ENCODE measurements at places on chromosomes 3 and 15.

DNA sequence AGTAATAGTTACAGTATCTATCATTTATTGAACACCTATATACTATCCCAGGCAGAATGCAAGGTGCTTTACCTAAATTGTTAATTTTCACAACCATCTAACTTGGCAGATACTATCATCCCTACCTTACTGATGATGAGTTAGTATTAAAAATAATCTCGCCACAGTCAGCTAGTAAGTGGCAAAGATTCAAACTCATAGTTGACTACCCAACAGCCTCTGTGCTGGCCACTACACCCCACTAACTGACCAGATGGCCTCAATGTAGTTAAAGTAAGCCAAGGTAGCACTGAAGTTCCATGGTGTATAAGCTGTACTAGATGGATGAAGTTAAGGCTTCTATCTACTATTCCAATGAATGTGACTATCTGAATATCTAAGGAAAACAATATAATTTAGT lies 44.8 kb downstream of the PEAK1 start:
- no peak for DNase-seq

DNA sequence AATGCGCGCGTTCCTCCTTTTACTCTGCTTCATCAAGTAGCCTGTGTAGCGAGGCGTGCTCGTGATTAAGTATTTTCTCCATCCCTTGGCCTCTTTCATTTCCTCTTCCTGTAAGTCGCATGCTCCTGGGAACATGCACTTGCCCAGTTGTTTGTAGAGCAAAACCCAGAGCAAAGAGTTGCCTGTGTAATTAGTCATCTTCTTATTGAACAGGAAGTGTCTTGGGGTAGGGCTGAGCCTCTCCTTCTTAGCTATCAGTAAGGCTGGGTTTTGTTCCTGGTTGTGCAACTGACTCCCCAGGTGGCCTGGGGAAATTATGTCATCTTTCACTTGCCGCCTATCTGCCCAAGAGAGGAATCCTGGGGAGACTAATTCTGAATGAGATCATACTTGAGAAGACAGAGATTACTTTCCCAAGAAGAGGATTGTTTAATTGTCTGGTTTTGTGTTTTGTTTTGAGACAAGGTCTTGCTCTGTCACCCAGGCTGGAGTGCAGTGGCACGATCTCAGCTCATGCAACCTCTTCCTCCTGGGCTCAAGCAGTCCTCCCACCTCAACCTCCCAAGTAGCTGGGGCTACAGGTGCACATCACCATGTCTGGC lies 14.9 kb downstream of the LIPH start:
- peak; percentile 16 for DNase-seq

GRCh38 chr15:79180318-79180717 lies 89.7 kb upstream of the RASGRF1 start:
- no peak for DNase-seq

DNA sequence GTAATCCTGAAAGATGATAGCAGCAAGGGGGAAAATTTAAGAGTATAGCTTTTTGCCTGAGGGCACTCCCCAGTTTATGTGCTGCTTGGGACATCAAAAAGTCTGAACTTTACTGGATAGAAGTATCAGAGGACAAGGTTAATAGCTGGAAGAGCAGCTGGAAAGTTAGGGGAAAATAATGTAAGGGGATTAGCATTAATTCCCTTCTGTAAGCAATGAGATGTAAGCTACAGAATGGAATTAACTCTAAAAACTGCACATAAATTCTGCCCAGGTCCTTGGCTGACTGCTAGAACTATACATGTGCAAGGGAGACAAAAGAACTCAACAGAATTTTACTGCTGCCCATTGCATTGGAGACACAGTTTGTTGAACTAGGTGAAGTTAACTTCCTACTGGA lies 55.6 kb downstream of the ATP11B start:
- DNase-seq, result no peak

DNA sequence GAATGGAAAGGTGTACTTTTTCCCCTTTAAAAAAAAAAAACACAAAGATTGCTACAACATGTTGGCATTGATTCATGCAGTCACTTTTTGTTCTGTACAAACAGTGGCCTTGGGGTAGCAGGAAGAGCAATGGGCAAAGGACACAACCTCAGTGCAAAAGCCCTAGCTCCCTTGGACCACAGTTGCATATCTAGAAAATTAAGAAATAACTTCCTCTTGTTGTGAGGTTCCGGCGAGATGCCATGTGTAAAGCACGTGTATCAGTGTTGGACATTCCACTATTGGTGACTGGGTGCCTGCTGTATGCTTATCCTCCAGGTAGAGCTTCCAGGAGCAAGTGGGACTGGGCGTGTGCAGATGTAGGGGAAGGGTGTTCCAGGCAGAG lies 164.5 kb downstream of the THSD4 start:
- no peak for DNase-seq

DNA sequence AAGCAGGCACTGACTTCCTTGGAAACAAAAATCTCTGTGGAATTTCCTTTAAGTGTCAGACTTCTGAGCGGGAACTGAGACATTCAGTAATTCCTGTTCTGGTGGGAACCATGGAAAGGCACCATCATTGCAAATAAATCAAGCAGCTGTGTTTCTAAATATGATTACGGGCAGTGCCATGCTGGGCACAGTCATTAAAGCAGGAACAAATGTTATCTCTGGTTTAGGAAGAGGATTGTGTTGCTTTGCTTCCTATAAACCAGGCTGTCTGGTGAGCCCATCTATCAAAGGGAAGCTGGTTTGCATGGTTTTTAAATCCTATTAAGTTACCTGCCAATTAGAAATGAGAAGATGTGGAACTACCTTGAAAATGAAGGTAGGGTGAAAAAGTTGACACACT lies 86.7 kb downstream of the EBLN2 start:
- DNase-seq, result no peak

DNA sequence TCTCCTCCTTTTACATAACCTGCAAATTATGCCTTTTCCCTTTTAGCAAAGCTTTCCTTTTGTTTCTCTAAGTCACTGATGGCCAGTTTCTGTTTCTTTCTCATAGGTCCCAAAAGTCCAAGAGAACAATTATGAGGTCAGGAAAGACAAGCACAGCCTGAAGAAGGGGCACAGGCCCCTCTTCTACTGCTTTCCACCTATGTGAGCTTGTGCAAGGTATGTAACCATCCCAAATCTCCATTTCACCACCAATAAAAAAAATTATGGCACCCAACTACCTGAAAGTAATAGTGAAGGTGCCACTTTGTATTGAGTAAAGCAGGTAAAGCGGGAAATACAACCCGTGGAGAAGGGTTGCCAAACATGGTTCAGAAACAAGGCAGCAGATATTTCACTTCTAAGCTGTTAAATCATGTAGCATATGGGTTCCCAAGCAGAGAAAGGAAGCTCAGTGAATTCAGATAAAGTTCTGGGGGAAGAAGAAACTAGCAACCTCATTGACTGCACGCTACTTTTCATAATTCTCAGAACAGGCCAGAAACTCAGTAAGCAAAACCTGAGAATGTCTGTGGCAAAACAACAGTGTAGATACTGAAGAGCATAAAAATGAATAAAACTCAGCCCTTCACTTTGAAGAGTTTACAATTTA lies 4.2 kb downstream of the PLOD2 start:
- no peak for DNase-seq

- no peak for DNase-seq
These were observed 178.9 kb downstream of the POLR2M start for GRCh38 chr15:57885435-57885834.

GRCh38 chr3:52277972-52278509 lies 408 bp downstream of the WDR82 start:
- DNase-seq, result peak; percentile 57

- DNase-seq, result no peak
These were observed 129.1 kb upstream of the SEMA6D start for GRCh38 chr15:47587940-47588802.

DNA sequence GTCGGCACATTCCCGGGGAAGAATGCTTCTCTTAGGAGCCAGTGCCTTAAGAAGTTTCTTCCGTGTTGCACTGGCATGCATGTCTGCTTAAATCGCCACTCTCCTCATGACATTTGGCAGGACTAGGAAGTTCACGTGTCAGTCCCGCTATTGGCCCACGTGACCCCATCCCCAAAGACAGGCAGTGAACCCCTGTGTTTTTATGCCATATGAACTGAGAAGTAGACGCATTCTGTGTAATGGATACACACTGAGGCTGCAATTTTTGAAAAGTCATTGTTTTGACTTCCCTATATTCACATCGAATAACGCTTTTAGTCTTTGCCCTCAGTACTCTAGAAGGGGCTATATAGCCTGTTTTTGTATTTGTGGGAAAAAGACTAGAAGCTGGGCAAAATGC lies 125.6 kb upstream of the TBL1XR1 start:
- no peak for DNase-seq

GRCh38 chr15:66101715-66102395 lies 151.7 kb downstream of the MEGF11 start:
- DNase-seq, result no peak

GRCh38 chr3:9347887-9348286 lies 15.0 kb upstream of the THUMPD3 start:
- DNase-seq, result no peak

- no peak for DNase-seq
These were observed 615.6 kb upstream of the ADAMTS9 start for GRCh38 chr3:65303431-65303830.

DNA sequence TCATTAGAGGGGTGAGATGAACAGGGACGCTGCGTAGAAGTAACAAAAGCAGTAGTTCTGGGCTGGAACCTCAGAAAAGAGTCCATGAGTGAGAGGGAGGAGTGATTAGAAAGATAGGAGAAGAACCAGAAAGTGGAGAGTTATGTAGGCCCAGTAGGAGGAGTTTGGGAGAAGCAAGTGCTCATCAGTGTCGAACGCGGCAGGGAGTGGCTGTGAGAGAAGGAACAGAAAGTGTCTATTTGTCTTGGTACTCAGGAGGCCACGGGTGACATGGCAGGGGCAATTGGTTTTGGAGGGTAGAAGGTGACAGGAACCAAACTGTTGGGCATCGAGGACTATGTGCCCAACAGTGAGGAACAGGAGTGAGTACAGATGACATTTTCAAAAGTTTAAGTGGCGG lies 1.3 kb upstream of the INSYN1 start:
- no peak for DNase-seq

DNA sequence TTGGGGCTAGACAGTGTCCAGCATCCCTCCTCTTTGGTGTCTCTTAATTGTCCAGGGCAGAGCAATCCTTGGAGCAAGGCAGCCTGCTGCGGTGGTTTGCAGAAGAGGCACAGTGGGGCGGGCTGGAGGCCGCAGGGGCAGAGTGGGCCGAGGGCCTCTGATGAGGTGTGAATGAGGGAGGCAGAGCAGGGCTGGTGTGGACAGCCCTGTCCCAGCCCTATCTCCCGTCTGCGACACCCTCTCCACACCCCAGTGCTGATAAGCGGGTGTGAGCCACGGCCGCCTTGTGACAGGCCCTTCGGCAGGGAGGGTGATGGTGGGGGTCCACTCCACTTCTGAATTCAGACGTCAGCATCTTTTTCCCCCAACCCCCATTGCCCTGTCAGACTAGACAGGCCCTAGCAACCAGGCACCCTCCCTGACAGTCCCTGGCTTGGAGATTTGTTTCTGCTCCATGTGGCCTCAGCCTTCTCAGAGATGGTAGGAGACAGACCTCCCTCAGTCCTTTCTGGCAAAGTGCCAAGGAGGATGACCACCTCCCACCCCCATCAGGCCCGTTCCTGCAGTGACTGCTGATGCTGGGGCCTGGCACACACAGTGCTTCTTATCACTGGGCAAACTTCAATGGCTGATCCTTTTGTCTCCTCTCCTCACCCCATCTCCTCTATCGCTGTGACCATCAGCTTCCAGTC lies 37.3 kb downstream of the EXOG start:
- DNase-seq, result no peak

- no peak for DNase-seq
These were observed 13.1 kb upstream of the CX3CR1 start for GRCh38 chr3:39292961-39293360.

DNA sequence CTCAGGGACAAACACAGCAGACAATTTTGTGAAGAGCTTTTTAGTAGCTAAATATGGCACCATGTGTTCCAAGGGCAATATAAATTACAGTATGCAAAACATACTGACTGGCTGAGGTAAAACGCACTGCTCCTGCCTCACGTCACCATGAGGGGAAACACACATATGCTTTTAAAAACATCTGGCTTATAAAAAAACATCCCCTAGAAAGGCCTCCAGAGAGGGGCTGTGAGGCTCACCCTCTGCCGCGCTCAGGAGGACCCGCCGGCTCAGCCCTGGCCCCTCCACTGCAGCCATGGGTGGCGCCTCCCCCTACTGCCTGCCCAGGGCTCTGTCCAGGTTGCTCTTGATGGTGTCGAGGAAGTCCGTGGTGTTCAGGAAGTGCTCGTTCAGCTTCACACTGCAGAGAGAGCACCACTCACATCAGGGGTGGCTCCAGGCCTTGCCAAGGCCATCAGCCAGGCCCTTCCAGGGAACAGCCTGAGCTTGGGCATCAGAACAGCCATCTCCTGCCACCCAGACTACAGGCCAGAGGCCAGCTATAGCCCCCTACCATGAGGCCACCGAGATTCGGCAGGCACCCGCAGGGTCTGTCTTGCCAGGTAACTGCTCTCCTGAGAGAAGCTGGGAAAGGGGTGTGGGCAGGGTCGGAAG lies 18.2 kb downstream of the IDH2 start:
- DNase-seq, result no peak

DNA sequence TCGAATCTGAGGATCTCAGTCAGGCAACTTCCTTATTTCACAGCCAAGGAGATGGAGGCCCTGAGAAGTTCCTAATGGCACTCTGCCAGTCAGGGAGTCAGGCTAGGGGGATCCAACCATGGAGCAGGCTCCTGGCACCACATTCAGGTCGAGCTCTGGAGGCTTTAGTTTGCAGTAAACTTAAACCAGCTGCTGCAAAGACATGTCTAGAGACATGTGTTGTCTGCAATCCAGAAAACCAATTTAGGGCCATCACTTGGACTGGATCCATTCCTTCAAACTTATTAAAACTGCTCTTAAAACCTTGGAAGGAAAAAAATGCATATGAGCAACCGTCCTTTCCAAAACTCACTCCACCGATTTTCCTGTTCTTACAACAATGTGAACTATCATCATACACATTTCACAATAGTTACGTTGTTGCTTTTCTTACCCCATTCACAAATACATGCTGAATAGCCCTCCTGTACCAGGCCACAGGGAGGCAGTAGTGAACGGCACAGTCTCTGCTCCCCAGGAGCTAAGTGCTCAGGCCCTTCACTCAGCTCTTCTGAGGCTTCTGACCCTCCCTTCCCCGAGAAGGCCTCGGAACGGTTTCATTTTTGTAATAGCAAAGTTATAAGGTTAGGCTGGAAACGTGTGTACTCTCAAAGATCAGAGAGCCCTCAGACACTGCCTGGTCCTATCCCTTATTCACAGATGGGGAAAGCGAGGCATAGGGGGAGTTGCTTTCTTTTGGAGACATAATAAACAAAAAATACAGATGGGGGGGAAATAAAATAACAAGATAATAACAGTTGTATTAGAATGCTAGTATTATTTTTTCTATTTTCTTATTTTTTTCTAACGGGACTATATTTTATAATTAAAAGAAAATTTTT lies 20.1 kb downstream of the RFT1 start:
- DNase-seq, result peak; percentile 50
